ENCODE measurements at places on chromosomes 5 and 9.

DNA sequence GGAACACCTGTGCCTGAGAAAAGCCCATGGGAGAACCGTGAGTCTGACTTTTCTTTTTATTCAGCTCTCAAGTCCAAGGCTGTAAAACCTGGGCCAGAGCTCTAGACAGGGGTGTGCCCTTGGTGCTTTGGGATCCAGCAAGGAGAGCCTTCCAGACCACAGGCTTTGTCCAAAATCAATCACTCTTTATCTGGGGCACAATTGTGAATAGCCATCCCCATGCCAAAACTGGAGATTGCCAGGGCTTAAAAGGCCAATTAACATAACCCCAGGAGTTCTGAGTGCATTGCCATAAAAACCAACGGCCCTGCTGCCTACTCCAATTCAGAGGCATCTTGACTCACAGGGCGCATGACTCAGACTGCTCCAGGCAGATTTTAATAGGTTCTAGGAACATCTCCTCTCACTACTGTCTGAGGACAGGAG is 391.8 kb downstream of the ARHGEF28 start:
- no peak for DNase-seq

DNA sequence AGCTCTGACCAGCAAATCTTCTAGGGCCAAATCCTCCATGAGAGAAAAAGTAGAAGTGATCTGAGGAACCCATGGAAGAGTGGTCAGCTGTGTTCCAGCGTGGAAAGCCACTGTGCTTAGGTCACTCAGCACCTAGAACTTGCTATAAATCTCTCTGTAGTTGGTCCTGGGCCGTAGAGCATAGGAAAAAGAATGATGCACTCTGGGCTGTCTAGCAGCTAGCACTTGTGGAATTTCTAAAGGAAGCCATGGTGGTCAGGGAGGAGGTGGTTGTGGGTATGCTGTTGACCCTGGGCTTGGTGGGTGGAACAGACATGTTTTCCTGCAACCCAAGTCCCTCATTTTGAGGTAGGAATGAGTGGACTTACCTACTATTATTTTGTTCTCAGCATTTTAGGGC is 48.1 kb downstream of the GGTA1 start:
- DNase-seq, result no peak

GRCh38 chr5:125245216-125245615 is 498.8 kb upstream of the ZNF608 start:
- no peak for DNase-seq

DNA sequence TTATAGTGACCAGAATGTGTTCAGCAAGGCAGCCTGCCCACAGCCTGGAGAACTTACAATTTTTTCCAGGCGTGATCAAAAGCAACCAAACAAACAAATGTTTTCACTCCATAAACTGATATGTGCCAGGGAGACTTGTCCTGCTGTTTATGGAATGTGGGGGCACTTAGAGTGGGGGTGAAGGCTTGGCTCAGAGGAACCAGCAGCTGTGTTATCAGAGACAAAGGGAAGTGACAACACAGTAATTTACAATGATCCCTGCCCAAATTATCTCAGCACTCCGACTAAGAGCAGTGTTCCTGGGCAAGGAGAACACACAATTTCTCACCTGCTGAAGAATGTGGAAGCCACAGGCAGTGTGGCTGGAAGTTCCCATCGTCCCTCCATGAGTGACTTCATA is 429.1 kb upstream of the IRX4 start:
- no peak for DNase-seq

DNA sequence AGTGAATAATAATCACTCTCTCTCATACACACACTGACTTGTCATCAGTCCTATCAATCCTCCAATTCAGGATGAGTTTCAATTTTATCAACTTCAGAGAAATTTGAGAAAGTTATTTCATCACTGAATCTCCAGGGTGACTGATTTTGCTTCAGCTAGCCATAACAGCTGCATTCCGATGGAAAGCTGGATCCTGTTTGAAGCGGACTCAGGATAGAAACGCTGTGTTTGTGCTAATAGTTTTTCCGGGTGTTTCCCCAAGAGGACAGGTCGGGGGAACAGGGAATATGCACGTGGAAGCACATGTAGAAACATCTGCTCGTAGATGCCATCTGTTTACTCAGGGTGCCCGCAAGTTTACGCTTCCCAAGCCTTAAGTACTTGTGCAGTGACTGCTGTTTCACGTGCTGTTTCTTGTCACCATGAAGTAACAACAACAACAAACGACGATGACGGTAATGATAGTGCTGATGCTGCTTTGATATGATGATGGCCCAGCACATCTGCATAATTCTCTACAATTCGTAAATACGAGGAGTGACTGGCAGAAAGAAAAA is 263.7 kb upstream of the DAPK1 start:
- DNase-seq, result no peak
